Activated naive CD4-positive, alpha-beta T cell (primary cell): ENCODE measurements at places on chromosomes 3 and 15.

- DNase-seq = no peak
Measured at GRCh38 chr3:45414341-45414740, 26.0 kb downstream of the LARS2 start.

- DNase-seq = no peak
Measured at GRCh38 chr3:83633758-83634157, 1325.0 kb upstream of the CADM2 start.

GRCh38 chr15:31304751-31305365 is 21.8 kb upstream of the KLF13 start:
- DNase-seq = no peak

GRCh38 chr15:41115652-41116115 is 396 bp downstream of the INO80 start:
- peak; percentile 60 for DNase-seq

GRCh38 chr15:90901175-90902039 is 1.7 kb upstream of the MAN2A2 start:
- DNase-seq = no peak

- DNase-seq = no peak
Measured at GRCh38 chr3:138686771-138687221, 78.2 kb downstream of the FAIM start.

- DNase-seq = no peak
Measured at GRCh38 chr3:44058022-44058867, 183.4 kb upstream of the TOPAZ1 start.

DNA sequence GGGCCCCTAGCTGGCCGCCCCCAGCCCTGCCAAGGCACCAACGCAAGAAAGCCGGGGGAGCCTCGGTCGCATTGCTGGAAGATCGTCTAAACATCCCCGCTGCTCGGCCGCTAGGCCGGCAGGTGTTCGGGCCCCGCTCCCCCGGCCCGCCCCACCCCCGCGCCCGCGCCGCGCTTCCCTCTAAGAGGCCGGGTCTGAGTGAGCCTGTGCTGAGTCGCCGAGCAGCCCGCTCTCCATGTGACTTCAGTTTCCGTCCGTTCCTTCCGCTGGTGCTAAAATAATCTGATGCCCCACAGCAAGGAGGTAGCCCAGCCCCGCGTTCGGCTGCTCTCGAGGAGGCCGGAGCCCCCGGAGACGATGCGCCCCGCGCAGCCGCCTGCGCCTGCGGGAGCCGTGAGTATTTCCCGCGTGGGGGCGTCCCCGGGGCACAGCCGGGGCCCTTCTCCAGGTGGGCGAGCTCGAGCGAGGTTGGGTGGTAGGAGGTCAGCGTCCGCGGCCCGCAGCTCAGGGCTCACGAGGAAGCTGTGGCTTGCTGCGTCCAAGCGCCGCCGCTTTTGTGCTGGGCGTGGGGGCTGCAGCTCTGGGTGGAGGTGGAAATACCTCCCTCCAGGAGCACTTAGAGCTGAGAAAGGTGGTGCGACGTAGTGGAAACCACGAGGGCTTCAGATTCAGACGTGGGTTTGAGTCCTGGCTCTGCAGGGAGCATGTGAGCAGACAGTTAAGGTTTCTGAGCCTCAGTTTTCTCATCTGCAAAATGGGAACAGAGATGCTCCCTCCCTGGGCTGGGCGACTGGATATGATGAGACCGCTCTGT is at the start of gene NRROS:
Gene NRROS, plus strand, starts transcription at position 212 of the 814 bp plus-strand sequence. CDS start 14,846 bp downstream, outside the sequence.
- DNase-seq = no peak

GRCh38 chr3:120399372-120399771 is 50.2 kb upstream of the LRRC58 start:
- no peak for DNase-seq

DNA sequence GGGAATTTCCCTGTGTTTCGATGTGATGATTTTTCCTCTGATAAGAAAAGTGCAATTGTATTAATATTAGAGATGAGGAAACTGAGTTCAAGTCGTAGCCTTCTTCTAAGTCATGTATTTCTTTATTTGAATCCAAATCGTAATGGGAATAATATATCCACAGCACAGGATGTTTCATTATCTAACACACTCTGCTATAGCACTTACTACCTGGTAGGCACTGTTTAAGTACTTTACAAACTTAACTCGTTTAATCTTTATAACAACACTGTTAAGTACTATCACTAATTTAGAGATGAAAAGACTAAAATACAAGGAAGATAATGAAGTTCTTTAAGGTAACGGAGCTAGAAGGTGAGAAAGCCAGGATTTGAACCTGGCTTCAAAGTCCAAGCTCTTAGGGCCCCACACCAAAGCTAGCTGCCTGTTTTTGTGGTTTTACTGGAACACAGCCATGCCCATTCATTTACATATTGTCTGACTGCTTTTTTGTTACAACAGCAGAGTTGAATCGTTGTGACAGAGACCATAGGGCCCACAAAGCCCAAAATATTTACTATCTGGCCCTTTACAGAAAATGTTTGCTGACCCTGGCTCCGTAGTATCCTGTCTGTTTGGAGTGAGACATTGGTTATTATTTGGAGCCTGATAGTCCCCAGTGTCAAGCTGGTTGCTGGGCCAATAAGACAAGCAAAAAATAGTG is 9.6 kb upstream of the ATP13A3 start:
- DNase-seq = no peak

- DNase-seq = no peak
Measured at GRCh38 chr3:51734572-51734907, 27.7 kb downstream of the GRM2 start.

- no peak for DNase-seq
Measured at GRCh38 chr15:52137432-52138357, 25.1 kb upstream of the BCL2L10 start.

DNA sequence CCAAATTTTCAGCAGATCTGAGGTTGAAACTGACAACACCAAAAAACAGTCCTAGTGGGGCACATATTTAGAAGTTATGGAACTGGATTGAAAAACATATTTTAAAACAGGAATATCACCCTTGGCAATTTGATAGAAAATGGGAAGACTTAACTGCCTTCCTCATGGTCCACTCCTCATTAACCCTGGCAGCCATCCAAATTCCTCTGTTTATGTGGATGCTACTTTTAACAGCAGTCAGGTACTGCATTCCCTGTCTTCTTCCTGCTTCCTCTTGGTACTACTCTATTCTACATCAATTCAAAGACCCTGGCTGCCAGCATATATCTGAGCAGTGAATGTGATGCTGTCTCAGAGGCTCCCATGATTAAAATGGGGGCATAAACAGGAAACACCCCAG is 54.3 kb downstream of the PDE8A start:
- no peak for DNase-seq

DNA sequence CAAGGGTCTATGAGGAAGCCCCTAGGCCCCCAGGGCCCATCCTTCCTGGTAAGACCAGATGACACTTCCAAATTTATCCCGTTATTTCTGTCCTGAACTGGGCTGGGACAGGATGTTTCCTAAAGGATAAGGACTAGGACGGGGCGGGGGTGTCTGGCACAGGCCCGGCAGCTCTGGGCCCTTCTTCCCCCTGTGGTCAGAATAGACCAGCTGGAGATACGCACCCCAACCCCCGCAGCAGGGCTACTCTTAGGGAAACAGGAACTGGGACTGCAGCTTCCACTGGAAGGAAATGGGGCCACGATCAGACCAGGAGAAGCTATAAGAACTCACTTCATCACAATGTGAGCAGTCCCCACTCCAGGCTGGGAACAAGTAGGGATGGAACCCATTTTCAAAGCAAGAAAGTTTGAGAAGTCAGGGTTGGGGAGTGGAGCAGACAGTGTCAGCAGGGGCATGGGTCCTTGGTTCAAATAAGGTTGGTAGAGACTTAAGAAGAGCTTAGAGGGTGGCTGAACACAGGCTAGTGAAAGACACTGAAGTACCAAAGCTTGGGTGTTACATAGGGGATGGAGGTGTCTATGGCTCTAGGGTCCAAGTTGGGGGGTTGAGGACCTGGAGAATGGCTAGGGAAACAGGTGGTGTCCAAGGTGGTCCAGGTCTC is 1.1 kb downstream of the NCKIPSD start:
- no peak for DNase-seq

DNA sequence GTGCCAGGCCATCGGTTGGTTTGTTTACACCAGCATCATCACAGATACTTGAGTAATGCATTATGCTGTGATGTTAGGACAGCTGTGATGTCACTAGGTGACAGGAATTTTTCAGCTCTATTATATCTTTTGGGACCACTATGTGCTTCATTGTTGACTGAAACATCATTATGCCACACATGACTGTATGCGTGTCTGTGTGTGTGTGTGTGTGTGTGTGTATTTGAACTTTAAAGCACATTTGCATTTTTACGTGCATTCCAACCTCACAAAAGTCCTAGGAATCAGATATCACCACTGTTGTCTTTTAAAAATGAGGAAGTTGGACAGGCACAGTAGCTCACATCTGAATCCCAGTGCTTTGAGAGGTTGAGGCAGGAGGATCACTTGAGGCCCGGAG is 223.0 kb downstream of the TBL1XR1 start:
- DNase-seq = no peak

DNA sequence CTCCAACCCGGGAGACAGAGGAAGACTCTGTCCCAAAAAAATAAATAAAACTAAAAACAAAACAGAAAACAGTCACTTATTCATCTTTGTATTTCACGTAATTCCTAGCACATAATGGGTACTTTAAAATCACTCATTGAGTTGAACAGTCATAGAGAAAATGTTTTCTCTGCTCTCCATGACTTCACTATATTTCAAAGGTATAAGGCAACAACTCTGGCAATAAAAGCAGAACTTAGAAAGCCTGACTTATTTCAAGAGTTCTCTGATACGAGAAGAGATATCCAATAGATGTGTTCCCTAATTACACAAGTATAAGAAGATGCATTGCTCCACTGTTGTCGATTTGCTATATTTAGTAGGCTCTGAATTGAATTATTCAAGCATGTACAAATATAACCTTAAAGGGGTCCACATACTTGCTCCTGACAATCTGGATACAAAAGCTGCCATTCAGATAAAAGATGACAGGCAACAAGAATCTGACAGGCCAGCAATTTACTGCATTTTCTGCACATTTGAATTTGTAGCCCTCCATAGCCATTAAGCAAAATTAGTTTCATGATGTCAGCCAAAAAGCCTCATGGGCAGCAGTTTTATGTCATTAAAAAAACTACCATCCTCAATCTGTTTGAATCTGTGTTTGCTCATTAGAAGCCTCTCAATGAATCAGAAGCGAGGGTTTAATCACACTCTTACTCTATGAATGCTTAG is 47.9 kb downstream of the PEAK1 start:
- no peak for DNase-seq

DNA sequence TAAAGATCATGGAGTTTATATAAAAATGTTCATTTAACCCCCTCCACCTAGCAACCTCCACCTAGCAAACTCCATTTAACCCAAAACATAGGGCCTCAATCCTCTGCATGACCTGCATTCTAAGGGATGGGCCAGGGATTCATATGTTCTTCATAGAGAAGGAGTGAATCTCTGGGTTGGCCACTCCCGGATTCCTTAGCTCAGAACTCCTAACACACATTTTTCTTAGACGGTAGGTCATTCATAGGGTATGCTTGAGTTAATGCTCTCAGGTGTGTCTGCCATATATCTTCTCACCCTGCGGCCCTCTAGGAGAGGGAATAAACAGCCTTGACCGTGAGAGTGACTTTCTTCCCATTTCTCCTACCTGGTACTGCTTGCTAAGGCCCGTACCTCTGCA is 102.0 kb upstream of the IGSF10 start:
- no peak for DNase-seq

- DNase-seq = no peak
Measured at GRCh38 chr15:32861761-32862160, 144.0 kb downstream of the GREM1 start.

DNA sequence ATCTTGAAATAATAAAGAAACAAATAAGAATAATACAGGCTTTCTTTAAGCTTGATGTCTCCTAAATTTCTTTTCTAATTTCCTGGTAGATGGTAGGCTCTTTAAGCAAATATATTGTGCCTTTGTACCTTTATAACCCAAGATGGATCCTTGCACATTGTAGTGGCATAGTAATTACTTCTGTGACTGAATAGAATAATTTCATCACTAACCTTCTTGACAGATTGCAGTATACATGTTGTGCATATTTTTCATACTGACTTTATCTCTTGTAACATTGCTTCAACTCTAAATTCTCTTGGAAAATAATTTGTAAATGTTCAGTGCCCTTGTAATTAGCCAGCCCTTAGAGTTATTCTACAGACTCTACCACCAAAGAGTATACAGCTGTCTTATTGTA is 1433.8 kb upstream of the GBE1 start:
- DNase-seq = no peak

DNA sequence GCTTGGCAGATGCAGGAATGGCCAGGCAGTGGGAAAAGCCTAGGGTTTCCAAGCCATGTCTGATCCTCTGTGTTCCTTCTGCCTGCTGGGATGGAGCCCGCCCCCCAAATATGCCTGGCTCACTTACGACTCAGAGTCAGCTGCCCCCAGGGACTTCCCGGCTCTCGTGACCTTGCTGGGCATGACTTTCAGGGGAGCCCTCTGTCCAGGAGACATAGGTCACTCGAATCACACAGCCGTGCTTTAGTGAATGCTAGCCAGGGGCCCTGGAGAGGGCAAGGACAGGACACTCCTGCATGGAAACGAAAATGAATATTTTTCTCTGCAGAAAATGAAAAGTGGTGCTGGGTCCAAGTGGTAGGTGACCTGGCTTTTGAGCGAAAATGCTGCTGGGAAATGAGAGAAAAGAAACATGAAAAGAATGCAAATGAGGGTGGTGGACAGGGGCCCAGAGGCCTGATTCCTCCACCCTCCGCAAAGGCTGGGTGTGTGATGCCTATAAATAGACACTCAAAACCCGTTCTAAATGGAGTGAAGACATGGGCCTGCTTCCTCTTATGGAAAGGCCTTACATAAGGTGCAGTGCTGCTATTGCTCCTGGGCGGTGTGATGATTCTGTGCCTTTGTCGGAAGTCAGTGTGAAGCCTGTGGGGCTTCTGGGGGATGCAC is 107.4 kb downstream of the APBA2 start:
- DNase-seq = no peak

GRCh38 chr15:29688506-29689286 is 133.6 kb downstream of the TJP1 start:
- no peak for DNase-seq

DNA sequence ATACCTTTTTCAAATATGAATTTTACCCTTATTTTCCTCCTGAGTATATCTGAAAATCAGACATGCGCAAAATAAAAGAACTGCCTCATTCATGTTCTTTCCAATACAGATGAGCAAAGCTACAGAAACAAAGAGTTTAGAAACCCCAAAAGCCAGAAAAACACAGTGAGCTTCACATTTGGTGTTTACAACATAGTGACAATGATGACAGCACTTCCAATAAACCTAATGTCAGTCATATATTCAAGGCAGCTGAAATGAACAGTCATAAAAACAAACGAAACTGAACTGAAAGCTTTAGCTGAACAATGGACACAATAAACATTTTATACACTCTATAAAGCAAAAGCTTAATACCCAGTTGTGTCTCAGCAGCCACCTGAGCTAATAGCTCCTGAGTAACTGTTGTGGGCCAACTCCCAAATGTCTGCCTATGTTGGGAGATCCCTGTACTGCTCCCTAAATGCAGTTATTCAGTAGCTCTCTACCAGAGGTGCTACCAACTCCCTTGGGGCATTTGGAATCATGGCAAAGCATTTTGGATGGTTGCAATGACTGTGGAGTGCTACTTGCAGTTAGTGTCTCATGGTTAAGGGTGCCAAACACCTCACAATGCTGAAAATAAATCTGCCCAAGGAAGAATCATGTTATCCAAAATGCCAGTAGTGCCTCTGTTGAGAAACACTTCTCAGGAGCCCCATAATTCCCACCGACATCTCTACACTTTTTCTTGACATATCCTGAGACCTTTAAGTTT is 131.5 kb downstream of the TGFBR2 start:
- no peak for DNase-seq

- DNase-seq = no peak
Measured at GRCh38 chr15:83379579-83379959, 67.6 kb upstream of the SH3GL3 start.

GRCh38 chr3:13013151-13013561 is 60.1 kb downstream of the IQSEC1 start:
- no peak for DNase-seq
